A549 treated with CORT108297 at 1 μM for 4 hours (cell line): ENCODE measurements at places on chromosomes 11 and 22. TPM values are rescaled to one million over a fixed set of nuclear protein-coding genes. Genes with fewer than 3 reads are reported as not detected.

Gene NRIP3
- total RNA-seq, result 0.81 to 1.2 TPM (median 0.97 TPM) in 5 replicates

Gene JAML
- not detected in 5 replicates for total RNA-seq

Gene GPR83
- total RNA-seq, result 0.03 to 0.08 TPM (median 0.05 TPM) in 5 replicates

Gene MMP7
- total RNA-seq, result 21.2 to 33.1 TPM (median 24.6 TPM) in 5 replicates

Gene HTR3A
- not detected in 5 replicates for total RNA-seq

Gene EMSY
- total RNA-seq, result 10.6 to 14.8 TPM (median 13.5 TPM) in 5 replicates

Gene RIMBP3C
- 0.13 to 0.23 TPM (median 0.18 TPM) in 5 replicates for total RNA-seq

Gene HPX
- 0.25 to 0.84 TPM (median 0.37 TPM) in 5 replicates for total RNA-seq

Gene MISFA
- 1.6 to 2.6 TPM (median 2.1 TPM) in 5 replicates for total RNA-seq

Gene ZNRF3
- 4.6 to 7.5 TPM (median 6.5 TPM) in 5 replicates for total RNA-seq

Gene ZNF280A
- total RNA-seq, result 2.6 to 3.7 TPM (median 3.2 TPM) in 5 replicates

Gene CASP12
- total RNA-seq, result not detected in 5 replicates

Gene NNMT
- total RNA-seq, result 216 to 289 TPM (median 270 TPM) in 5 replicates

Gene SCGB1A1
- 0.23 to 0.45 TPM in 2 of 5 replicates, not detected in the others for total RNA-seq

Gene RAB1B
- 123 to 151 TPM (median 149 TPM) in 5 replicates for total RNA-seq

Gene CRYAB
- 5.5 to 13.0 TPM (median 6.5 TPM) in 5 replicates for total RNA-seq

Gene VSIG2
- 0.07 TPM in 1 of 5 replicates, not detected in the others for total RNA-seq

Gene SMC1B
- 0.02 to 0.03 TPM (median 0.03 TPM) in 3 of 5 replicates, not detected in the others for total RNA-seq

Gene LAYN
- 4.3 to 6.5 TPM (median 4.9 TPM) in 5 replicates for total RNA-seq

Gene C11orf42
- total RNA-seq, result not detected in 5 replicates

Gene SH3BP1
- total RNA-seq, result 1.3 to 2.6 TPM (median 2.2 TPM) in 5 replicates

Gene SERPINH1
- 78.4 to 113 TPM (median 104 TPM) in 5 replicates for total RNA-seq

Gene LRRC74B
- not detected in 5 replicates for total RNA-seq

Gene TNNI2
- 0.25 TPM in 1 of 5 replicates, not detected in the others for total RNA-seq

Gene RASGRP2
- total RNA-seq, result 1.0 to 1.5 TPM (median 1.1 TPM) in 5 replicates

Gene NLRP14
- total RNA-seq, result not detected in 5 replicates

Gene NCF4
- total RNA-seq, result 0.07 TPM in 1 of 5 replicates, not detected in the others

Gene NRGN
- 6.3 to 11.9 TPM (median 11.1 TPM) in 5 replicates for total RNA-seq

Gene FAM227A
- 0.46 to 1.1 TPM (median 0.80 TPM) in 5 replicates for total RNA-seq

Gene MEI1
- total RNA-seq, result 0.17 TPM in 1 of 5 replicates, not detected in the others

Gene MTCH2
- 114 to 158 TPM (median 132 TPM) in 5 replicates for total RNA-seq

Gene SLC22A12
- total RNA-seq, result not detected in 5 replicates

Gene KAT5
- total RNA-seq, result 42.0 to 56.6 TPM (median 51.7 TPM) in 5 replicates

Gene DRD4
- 0.15 to 0.39 TPM (median 0.22 TPM) in 5 replicates for total RNA-seq

Gene MAPK8IP2
- total RNA-seq, result 2.7 to 4.3 TPM (median 4.0 TPM) in 5 replicates

Gene OR52E8
- not detected in 5 replicates for total RNA-seq

Gene TRIM6
- total RNA-seq, result 10.4 to 13.1 TPM (median 12.8 TPM) in 5 replicates

Gene PHOX2A
- not detected in 5 replicates for total RNA-seq

Gene CSRP3
- not detected in 5 replicates for total RNA-seq

Gene PNPLA5
- 0.03 to 0.07 TPM in 2 of 5 replicates, not detected in the others for total RNA-seq

Gene OR8J1
- not detected in 5 replicates for total RNA-seq

Gene OR52N4
- total RNA-seq, result not detected in 5 replicates

Gene CELSR1
- total RNA-seq, result 23.0 to 28.8 TPM (median 28.0 TPM) in 5 replicates

Gene HSD17B12
- total RNA-seq, result 63.9 to 69.0 TPM (median 64.9 TPM) in 5 replicates

Gene MLC1
- 0.03 to 0.13 TPM (median 0.05 TPM) in 5 replicates for total RNA-seq

Gene BARX2
- total RNA-seq, result not detected in 5 replicates

Gene ATP5MG
- total RNA-seq, result 163 to 210 TPM (median 186 TPM) in 5 replicates

Gene OR8D4
- not detected in 5 replicates for total RNA-seq

Gene CYTH4
- total RNA-seq, result 0.70 to 1.3 TPM (median 1.0 TPM) in 5 replicates

Gene CLTCL1
- total RNA-seq, result 4.6 to 6.1 TPM (median 5.6 TPM) in 5 replicates

Gene CENPM
- total RNA-seq, result 26.5 to 45.1 TPM (median 39.3 TPM) in 5 replicates

Gene MS4A8
- not detected in 5 replicates for total RNA-seq

Gene ZBTB44
- 5.1 to 9.4 TPM (median 7.7 TPM) in 5 replicates for total RNA-seq
